ENCODE measurements at places on chromosomes 7 and 10.

DNA sequence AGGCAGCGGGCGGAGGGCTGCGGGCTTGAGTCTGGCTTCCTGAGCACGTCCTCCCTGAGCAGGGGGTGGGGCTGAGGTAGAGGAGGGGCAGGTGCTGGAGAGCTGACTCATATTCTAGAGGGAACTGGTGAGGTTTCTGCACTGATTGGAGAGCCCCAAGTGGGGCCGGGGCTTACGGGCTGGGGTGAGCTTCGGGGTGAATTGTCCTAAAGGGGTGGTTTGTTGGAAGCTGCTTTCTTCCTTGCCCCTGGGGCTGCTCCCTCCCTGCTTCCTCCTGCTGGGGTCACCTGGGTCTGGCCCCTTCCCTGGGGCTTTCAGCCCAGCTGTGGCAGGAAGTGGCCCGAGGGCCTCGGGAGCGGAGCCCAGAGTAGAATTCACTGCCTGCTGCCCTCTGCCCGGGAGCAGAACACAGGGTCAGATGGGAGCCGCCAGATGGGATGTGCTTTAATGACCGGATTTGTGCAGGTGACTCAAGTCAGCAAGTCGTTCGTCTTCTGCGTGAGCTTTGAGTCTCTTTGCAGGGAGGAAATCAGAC, 48.6 kb downstream of the FAM20C start:
- DNase-seq: peak; percentile 4

GRCh38 chr10:101329341-101330032, 24.5 kb upstream of the BTRC start:
- DNase-seq: no peak

- no peak for DNase-seq
Measured at GRCh38 chr7:145331076-145331475, 495.2 kb upstream of the TPK1 start.

DNA sequence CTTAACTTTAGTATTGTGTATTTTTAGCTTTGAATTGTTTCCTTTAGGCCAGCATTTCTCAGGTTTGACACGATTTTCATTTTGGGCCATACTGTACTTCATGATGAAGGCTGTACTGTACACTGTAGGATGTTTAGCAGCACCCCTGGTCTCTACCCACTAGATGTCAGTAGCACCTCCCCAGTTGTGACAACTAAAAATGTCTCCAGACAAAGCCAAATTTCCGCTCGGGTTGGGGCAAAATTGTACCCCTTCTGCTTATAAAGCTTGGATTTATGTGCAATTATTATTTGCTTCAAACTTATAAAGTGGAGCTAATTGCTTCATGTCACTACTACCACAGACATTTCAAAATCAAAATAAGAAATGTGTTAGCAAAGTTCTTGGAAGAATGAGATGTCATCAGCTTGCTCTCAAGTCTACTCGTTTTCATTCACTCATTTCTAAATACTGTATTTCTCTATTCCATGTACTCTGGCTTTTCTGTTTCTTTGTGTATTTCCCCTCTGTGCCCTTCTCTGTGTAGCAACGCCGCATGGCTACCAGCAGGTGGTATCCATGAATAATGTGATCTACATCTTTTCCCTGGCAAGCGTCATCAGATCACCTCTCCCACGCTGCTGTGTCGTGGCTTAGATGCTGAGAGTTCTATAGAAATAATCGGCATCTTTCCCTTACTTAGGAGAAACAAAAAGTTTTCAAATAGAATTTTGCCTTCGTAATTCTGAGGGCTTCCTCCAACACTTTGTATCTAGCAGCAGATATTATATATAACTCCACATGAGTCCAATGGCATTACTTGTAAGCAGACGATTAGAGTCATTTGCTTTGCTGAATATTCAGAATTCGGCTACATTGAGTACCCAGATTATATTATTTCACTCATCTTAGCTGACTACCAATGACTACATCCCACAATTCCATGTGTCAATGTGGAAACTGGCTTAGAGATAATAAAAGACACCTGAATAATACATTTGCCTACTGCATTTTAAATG, 47.8 kb upstream of the CALCR start:
- no peak for DNase-seq

- no peak for DNase-seq
Measured at GRCh38 chr10:121459279-121459621, 139.0 kb downstream of the FGFR2 start.

- no peak for DNase-seq
Measured at GRCh38 chr10:61628875-61629513, 33.7 kb upstream of the CABCOCO1 start.

GRCh38 chr10:93342366-93342765, 139.8 kb downstream of the MYOF start:
- DNase-seq: no peak

GRCh38 chr10:131980761-131981428, 828 bp downstream of the BNIP3 start:
- DNase-seq: peak; percentile 38

Data from CD4-positive, alpha-beta T cell (primary cell).